Foreskin keratinocyte (primary cell): ENCODE measurements at places on chromosomes 13 and 19. TPM values are rescaled to one million over a fixed set of nuclear protein-coding genes. Genes with fewer than 3 reads are reported as not detected.

DNA sequence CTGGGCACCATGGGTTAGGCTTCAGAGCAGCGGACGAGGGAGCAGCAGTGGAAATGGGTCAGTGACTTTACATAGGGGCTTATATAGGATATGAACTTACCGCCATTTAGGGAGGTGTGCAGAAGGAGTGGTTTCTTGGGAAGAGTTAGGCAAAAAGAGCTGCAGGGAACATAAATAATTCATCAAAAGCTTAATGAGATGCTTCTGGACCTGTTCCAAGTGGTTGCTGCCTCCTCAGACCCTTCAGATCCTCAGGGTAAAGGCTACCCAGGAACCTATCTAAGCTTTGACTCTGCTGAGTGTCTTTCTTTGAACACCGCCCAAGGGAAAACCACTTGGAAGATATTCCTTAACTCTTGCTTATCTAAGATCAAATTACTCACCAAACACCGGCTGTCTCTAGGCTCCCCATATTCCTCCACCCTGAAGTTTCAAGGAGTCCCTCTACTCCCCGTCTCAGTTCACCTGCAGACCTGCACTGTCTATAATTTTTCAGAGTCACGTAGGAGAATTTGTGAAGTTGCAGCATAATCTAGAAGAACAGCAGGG, at the start of gene IGFL4:
IGFL4 (minus strand) TSS at position 51 of the 549 bp plus-strand sequence; CDS start at position 11, 40 bp downstream.
- peak; percentile 11 for DNase-seq

- no peak for DNase-seq
These were observed 757 bp downstream of the WIZ start for GRCh38 chr19:15448778-15449619.

- DNase-seq: peak; percentile 69
These were observed 712.9 kb upstream of the GPC6 start for GRCh38 chr13:92513672-92514071.

The KCNC3 gene
- not detected in 2 replicates for total RNA-seq

The RNF113B gene
- total RNA-seq: not detected in 2 replicates

GRCh38 chr19:42132030-42132628, at the start of gene POU2F2:
POU2F2 (minus strand) TSS chr19:42132446; CDS start chr19:42132411, 35 bp downstream.
- DNase-seq: no peak

GRCh38 chr13:109790086-109790485, 3.7 kb upstream of the IRS2 start:
- no peak for DNase-seq

DNA sequence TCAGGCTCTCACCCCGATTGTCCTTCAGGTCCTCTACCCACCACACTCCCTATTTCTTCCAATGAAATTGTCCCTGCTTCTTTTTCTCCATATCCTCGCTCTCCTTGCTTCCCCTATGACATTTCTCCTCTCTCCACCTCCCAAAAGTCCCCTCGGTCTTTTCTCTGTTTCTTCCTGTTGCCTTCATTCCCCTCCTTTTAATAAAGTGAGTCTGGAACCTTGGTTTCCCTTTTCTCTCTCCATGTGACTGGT, 676 bp upstream of the ZNF574 start:
- no peak for DNase-seq

DNA sequence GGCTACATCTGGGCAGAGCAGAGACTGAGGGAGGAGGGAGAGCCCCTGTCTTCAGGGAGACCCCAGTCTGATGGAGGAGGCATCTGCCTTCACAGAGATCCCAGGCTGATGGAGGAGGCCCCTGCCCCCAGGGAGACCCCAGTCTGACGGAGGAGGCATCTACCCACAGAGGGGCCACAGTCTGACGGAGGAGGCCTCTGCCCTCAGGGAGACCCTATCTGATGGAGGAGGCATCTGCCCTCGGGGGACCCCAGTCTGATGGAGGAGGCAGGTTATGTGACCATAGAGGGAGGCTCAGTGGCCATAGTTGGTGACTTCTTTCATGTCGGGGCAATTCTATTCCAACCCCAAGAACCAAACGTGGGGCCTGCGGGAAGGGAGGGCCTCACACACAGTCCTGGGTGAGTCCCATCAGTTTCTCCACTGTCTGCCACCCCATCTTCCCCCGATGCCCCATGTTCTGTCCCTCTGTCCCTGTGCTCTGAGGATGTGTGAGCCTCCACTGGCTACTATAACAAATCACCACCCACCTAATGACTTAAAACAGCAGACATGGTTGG, 14.3 kb downstream of the MISP start:
- DNase-seq: no peak

The FAM216B gene
- total RNA-seq: not detected in 2 replicates
